NCI-H524 treated with DMSO at 0.1 percent for 48 hours (cell line): ENCODE measurements at places on chromosomes 4 and X.

DNA sequence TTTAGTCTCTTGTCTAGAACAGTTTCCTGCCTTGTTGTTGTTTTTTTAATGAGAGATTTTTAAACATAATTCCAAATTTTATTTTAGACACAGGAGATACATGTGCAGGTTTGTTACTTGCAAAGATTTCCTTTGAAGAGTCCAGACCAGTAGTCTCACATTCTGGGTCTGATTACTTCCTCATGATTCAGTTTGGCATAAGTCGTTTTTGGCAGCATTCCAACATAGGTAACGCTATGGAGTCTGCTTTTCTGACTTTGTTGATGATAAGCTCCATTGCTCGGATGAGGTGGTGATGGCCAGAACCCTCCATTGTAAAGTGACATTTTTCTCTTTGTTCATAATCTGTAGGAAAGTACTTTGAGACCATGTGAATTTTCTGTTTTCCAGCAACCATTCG lies 74.7 kb downstream of the CLCN4 start:
- DNase-seq, result no peak

- DNase-seq, result no peak
Measured at GRCh38 chr4:156695163-156695562, 276.4 kb downstream of the PDGFC start.

- DNase-seq, result no peak
Measured at GRCh38 chr4:7822877-7823276, 116.8 kb downstream of the AFAP1 start.

DNA sequence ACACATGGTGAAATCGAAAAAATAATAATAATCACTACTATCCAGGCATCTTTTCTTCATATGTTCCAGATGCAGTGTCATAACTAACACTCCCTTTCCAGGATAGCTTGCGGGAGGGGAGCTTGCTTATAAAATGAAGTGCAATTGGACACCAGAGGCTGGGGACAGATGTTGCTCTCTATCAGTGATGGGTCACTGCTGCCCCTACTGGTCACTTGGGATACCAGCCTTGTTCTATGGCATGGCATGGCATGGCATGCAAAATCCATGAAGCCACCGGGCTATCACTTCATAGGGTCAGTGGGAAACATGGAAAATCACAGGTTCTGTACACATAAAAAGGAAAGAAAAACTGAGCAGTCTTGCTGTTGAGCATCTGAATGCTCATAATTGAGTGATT lies 168.1 kb downstream of the GLRA2 start:
- no peak for DNase-seq

GRCh38 chrX:44915361-44915868 lies 42.4 kb downstream of the KDM6A start:
- DNase-seq, result no peak

- DNase-seq, result no peak
Measured at GRCh38 chr4:140136509-140136908, 17.5 kb downstream of the MAML3 start.

DNA sequence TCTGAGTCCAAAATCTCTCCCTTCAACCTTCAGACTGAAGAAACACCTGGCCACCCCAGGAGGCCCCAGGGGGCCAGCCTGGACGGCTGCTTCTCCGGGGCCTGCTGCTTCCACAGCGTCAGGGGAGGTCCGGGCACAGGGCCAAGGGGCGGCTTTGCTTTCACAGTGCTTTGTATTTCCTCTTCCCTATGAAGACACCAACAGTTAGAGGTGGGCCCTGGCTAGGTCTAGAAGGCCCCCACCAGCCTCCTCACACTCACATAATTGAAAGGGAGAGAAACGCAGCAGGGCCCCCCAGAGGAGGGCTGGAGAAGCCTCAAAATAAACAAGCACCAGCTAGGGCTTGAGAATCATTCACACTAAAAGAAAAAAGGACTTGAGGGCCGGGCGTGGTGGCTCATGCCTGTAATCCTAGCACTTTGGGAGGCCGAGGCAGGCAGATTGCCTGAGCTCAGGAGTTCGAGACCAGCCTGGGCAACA lies 17.8 kb downstream of the SCD5 start:
- DNase-seq, result peak; percentile 77
